Psoas muscle (tissue), 8 donors: ENCODE measurements at places on chromosomes 1 and 21. TPM values are rescaled to one million over a fixed set of nuclear protein-coding genes. Genes with fewer than 3 reads are reported as not detected.

ZNF672 gene
- 50.3 TPM for total RNA-seq

RSPH1 gene
- total RNA-seq, result not detected

- no peak for DNase-seq
These were observed 29.0 kb downstream of the SOAT1 start for GRCh38 chr1:179322557-179322956.

- no peak for DNase-seq
These were observed 277.2 kb upstream of the VAMP3 start for GRCh38 chr1:7493711-7494454.

OR2G6 gene
- total RNA-seq, result not detected

DNA sequence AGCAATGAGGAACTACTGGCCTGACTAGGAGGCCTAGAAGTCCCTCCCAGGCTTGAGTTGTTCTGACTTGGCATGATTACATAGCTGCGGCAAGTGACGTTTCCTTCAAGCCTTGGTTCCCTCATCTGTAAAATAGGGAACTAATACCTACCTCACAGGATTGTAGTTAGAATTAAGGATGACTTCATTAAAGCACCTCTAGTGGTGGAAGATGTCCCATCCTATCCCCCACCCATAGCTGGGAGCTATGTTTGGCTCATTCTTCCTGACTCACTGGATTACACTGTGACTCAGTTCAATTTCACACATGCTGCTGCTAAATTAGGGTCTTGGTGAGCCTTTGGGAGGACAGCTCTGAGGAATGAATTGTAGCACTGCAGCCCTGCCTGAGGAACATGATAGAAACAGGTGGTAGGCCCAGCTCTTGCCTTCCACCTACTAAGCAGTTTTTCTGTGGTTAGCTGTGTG is 6.0 kb upstream of the SHISA4 start:
- no peak for DNase-seq

DNA sequence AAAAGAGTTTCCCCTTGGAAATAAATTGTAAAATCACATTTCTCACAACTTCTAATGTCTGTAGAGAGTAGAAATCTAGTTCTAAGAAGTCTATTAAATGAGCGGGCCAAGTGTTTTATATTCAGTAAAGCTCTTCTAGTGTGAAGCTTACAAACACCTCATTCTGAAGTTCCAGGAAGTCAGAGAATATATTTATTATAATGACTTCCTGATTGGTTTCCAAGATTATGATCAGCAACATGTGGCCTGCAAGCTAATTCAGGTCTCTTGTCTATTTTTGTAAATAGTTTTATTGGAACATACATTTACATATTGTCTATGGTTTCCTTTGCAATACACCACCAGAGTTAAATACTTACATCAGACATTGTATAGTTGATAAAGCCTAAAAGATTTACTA is 603.9 kb downstream of the AMY1C start:
- no peak for DNase-seq

LIPI gene
- not detected for total RNA-seq

GBP4 gene
- 2.2 TPM for total RNA-seq

YOD1 gene
- 3.9 TPM for total RNA-seq

GRCh38 chr21:32900814-32901213 is 124.9 kb upstream of the OLIG2 start:
- DNase-seq, result no peak

DNA sequence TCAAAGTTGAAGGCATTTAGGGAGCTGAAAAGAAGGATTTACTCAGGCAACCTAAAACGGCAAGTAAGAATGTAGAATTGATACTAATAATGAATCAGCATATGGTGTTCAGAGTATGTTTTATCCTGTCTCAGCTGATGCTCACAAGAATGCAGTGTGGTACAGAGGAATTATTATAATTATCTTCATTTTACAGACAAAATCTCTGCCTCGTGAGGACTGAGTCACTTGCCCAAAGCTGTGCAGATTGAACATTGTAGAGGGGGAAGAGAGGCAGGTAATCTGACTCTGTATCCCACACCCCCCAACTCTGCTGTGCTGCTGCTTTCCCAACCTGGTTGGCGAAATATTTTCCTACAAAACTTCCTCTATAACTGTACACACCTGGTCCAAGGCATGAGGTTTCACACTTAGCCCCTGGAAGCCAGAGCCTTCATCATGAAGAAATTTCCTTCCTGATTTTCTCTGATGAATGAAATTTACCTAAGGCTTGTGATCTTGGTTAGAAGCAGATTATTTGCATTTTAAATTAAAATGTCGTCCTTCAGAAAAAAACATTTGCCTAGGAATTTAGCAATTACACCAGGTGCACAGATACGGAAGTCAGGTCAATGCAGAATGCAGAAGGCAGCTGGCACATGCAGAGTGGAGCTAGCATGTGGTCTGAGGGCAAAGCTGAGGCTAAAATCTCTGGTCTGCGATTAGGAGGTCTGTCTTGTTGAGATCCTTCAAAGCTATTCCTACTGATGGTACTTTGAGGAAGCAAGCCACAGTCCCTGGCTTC is 52.8 kb downstream of the DPT start:
- no peak for DNase-seq

- no peak for DNase-seq
These were observed 71.4 kb downstream of the CDC7 start for GRCh38 chr1:91572044-91572443.

GRCh38 chr1:36511804-36512798 is 29.4 kb upstream of the CSF3R start:
- DNase-seq, result no peak

LRRC47 gene
- 98.7 TPM for total RNA-seq

DNA sequence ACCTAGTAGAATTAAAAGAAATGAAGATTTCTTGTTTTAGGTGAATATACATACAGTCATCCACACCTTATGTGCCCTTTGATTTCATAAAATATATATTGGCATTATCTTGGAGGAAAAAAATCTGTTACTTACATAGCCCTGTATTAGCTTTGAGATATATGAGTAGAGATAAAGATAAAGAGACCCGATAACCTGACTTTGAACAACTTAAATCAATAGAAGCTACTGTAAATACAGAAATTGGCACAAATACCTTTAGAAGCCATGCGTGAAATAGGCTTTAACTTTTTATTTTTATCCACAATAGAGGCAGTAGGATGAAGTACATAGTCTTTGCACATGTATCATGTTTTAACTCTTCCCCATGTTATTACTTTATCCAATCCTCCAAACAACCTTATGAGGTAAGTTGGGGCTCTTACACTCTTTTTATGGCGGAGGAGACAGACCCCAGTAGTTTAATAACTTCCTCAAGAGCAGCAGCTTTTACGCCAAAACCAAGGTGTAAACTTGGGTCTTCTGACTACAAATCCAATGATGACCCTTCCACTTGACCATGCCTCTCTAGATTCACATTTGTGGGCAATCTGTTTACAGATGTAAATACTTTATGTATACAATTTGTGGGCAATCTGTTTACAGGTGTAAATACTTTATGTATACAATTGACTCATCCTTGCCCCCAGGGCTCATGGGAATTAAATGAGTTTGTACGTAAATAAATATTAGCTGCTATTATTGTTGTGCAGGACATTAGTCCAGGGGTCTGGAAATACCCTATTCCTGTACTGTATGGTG is 2.1 kb downstream of the CD55 start:
- DNase-seq, result no peak

UTS2 gene
- 0.24 TPM for total RNA-seq

APCS gene
- not detected for total RNA-seq

GRCh38 chr1:64246294-64246917 is 43.0 kb downstream of the UBE2U start:
- DNase-seq, result no peak

NTMT2 gene
- total RNA-seq, result not detected

- peak; percentile 34 for DNase-seq
These were observed 5.4 kb downstream of the FOXO6 start for GRCh38 chr1:41366455-41367287.

DNA sequence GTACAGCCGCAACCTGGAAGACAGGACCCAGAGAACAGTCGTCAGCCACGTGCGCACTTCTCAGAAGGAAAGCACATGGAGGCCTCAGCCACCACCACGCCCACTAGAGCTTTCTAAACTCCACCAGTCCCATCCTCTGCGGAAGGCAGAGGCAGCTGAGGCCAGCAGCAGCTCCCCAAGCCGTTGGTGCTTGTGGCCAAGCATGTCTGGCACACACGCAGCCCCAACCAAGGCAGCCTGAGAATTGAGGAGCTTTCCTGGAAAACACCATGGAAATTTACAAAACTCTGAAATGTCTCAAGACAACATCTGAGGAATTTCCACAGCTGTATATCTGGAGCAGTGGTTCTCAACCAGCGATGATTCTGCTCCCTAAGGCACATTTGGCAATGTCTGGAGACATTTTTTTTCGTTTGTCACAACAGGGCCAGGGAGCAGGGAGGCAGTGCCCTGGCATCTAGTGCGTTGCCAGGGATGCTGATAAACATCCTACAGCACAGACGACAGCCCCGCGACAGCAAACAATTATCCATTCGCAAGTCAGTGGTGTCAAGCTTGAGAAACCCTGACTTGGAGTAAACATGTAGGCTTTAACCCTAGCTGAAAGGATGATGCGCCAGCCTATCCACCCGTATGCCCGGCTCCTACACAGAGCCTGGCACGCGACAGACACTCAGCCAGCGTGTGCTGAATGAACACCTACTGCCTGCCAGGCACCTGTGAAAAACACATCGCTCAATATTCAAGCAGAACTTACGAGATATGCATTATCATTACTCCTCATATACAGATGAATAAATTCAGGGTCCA is 24.7 kb downstream of the NPHP4 start:
- peak; percentile 77 for DNase-seq

PGD gene
- total RNA-seq, result 27.6 TPM

DNA sequence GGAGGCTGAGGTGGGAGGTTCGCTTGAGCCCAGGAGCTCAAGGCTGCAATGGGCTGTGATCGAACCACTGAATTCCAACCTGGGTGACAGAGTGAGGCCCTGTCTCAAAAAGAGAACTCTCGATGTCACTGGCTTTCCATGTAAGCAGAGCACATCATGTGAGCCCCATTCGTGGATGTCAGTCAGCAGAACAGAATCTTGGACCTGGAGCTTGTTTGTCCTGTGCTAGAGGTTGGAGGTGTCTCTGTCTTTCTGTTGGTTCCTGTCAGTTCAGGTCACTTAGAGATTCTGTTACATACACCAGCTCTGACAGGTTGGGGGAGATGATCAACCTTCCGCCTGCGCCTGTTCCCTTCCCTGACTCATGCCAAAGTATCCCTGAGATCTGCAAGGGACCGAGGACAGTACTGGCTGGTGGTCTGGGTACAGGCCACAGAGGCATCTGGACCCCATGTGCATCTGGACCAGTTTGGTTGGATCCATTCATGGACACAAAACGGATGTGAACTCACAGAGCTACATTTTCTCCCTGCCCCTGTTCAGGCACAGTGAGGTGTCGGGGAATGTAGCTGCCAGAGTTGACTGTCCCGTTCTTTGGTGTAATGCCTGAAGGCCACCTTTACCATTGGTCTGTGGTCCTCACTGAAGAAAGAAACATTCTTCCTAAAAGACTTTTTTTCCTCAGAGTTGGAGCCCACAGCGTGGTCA is 10.0 kb downstream of the ARF1 start:
- DNase-seq, result no peak

- DNase-seq, result no peak
These were observed 12.2 kb upstream of the MIXL1 start for GRCh38 chr1:226211181-226211821.

DSCAM gene
- total RNA-seq, result not detected

LCE3E gene
- not detected for total RNA-seq

ARHGAP29 gene
- 20.0 TPM for total RNA-seq

NCF2 gene
- 2.3 TPM for total RNA-seq
